Diencephalon (tissue), 1 donor: ENCODE measurements at places on chromosomes 11 and 22. TPM values are rescaled to one million over a fixed set of nuclear protein-coding genes. Genes with fewer than 3 reads are reported as not detected.

The OLFML1 gene
- 1.2 TPM for total RNA-seq

The MS4A6A gene
- total RNA-seq: 2.5 TPM

The SLC1A2 gene
- total RNA-seq: 274 TPM

The FOSL1 gene
- not detected for total RNA-seq

The FLRT1 gene
- 12.0 TPM for total RNA-seq

The ADAMTS15 gene
- 6.2 TPM for total RNA-seq

The FAM89B gene
- total RNA-seq: 29.3 TPM

The TMEM41B gene
- total RNA-seq: 60.7 TPM

The CYP2D6 gene
- total RNA-seq: 4.2 TPM

The OR52N4 gene
- total RNA-seq: not detected

The CEND1 gene
- total RNA-seq: 19.4 TPM

The KCNJ1 gene
- 0.23 TPM for total RNA-seq

The SGSM1 gene
- 17.3 TPM for total RNA-seq

The BATF2 gene
- not detected for total RNA-seq

The SPDYC gene
- total RNA-seq: not detected
